Activated T-cell treated with anti-CD3 and anti-CD28 coated beads, Interleukin-2, amount 50 U/mL, for 72 hours (primary cell): ENCODE measurements at places on chromosomes 4 and X. TPM values are rescaled to one million over a fixed set of nuclear protein-coding genes. Genes with fewer than 3 reads are reported as not detected.
A peak's percentile ranks its signal among the peaks of the same experiment; 100 is the strongest.

- H3K27me3 ChIP-seq: peaks cover 6% of the 10 kb centered on the region
- H3K4me1 ChIP-seq: peaks cover 27% of the 10 kb centered on the region
- peak; percentile 45 for DNase-seq
- H3K36me3 ChIP-seq: no peaks in the 10 kb centered on the region
- peak overlapping the region; percentile 97 for H3K27ac ChIP-seq
Observed at GRCh38 chrX:97563531-97564133, 679.9 kb downstream of the RPA4 start.

- H3K4me1 ChIP-seq: peaks cover 99% of the 10 kb centered on the region
- peak overlapping the region; percentile 97 for H3K27ac ChIP-seq
- H3K36me3 ChIP-seq: peaks cover 16% of the 10 kb centered on the region
- DNase-seq: no peak
- H3K4me3 ChIP-seq: peak overlapping the region; percentile 83
Observed at GRCh38 chr4:153497988-153498967, 32.1 kb downstream of the TMEM131L start.

DNA sequence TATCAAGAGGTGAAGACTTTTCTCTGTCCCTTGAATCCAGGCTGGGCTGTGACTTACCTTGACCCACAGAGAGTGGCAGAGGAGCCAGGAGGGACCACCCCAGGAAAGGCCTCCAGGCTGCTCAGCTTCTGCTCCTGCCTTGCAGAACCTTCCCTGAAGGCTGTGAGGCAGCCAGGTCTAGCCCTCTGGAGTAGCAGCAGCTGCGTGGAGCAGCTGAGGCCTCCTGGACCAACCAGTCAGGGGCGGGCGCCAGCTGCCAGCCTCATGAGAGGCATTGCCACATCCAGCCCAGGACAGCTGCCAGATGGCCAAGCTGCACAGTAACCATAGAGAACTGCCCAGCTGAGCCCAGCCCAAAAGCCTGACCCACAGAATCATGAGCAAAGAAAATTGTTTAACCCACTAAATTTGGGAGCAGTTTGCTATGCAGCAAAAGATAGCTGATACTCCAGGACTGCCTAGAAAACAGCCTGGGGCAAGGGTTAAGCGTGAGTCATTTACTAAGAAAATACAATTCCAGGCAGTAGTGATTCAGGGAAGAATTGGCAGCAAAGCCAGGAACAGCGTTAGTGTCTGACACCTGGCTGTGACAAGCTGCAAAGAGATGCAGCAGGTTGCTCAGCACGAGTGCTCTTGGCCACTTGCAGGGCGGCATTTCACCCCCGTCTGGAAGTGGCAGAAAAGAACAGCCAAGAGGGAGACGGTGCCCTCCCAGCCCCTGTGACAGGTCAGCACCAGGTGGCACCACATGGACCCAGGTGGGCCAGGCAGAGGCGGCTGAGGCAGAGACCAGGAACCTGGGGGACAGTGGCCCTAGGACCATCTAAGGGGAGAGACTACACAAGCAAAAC lies 14.7 kb upstream of the PDE6B start:
- H3K4me3 ChIP-seq: no peak overlapping the region
- DNase-seq: no peak
- H3K36me3 ChIP-seq: no peaks in the 10 kb centered on the region
- H3K27me3 ChIP-seq: peaks cover 33% of the 10 kb centered on the region
- H3K27ac ChIP-seq: no peak overlapping the region

GAB3 gene
- 6.2 TPM for total RNA-seq

CT45A1 gene
- not detected for total RNA-seq

SLC6A14 gene
- total RNA-seq: not detected
